NCI-H1930 (cell line): ENCODE measurements at places on chromosomes 12 and 14.

- no peak for DNase-seq
These were observed 68.6 kb upstream of the MAX start for GRCh38 chr14:65170768-65171507.

DNA sequence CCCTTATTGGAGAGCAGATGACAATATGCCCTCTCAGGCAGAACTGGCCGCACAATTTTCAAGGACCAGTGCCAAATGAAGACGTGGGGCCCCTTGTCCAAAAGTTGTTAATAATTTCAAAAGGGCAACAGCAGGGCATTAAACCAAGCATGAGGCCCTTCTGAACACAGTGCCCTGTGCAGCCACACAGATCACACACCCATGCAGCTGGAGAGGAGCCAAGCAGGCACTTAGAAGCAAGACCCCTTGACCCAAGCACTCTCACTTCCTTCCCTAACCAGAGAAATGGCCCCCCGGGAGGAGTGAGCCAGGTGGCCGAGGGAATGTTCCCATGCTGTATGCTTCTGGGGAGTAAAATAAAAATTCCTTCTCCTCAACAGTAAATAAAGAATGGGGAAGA, 114.0 kb upstream of the TMPO start:
- no peak for DNase-seq

- no peak for DNase-seq
These were observed 30.6 kb downstream of the ITPK1 start for GRCh38 chr14:93084866-93085857.

- no peak for DNase-seq
These were observed 24.2 kb upstream of the FOS start for GRCh38 chr14:75254381-75254822.

GRCh38 chr12:92581604-92582003, 121.2 kb upstream of the PLEKHG7 start:
- no peak for DNase-seq
